ENCODE measurements at places on chromosomes 4 and X.

DNA sequence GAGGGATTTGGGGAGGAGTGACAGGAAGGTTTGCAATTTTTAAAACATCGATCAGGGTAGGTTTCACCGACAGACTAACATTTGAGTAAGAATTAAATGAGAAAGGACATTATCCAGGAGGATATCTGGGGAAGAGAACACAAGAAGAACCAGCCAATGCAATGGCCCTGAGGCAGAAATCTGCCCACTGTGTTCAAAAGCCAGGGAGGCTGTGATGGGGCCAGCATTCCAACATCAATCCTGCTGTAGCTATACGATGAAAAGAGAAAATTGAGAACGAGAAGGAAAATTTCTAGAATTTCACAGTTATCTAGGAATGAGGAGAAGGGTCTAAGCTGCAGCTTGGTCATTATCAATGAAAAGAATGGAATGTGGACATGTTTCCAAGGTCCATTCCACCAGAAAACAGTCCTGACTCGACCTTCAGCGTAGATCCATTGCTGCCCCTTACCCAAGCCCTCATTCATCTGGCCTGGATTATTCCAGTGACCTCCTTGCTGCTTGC, 84.4 kb downstream of the APBB2 start:
- no peak for DNase-seq

DNA sequence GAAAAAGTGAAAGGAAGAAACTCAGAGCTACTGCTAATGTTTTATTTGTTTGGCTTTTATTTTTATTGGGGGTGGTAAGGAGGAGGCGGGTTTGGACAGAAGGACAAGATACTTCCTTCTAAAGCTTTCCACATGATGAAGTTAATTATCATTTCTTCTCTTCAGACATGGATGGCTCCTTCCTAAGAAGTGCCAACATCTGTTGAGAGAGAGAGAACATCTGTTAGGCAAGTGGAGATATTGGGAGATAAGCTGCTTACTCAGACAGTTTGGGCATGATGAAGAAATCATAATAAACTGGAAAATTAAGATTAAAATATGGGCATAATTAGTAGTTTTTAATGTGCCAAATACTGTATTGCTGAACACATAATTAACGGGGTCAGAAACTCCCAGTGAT, 535.7 kb upstream of the INTU start:
- no peak for DNase-seq

DNA sequence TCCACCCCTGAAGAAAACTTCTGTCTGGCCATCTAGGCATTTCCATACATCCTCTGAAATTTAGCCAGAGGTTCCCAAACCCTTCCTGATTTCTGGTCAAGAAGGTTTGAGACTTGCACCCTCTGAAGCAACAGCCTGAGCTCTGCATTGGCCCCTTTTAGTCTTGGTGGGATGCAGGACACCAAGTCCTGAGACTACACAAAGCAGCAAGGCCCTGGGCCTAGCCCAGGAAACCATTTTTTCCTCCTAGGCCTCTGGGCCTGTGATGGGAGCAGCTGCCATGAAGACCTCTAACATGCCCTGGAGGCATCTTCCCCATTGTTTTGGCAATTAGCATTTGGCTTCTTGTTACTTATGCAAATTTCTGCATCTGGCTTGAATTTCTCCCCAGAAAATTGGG, 196.6 kb downstream of the IL1RAPL2 start:
- DNase-seq: no peak

DNA sequence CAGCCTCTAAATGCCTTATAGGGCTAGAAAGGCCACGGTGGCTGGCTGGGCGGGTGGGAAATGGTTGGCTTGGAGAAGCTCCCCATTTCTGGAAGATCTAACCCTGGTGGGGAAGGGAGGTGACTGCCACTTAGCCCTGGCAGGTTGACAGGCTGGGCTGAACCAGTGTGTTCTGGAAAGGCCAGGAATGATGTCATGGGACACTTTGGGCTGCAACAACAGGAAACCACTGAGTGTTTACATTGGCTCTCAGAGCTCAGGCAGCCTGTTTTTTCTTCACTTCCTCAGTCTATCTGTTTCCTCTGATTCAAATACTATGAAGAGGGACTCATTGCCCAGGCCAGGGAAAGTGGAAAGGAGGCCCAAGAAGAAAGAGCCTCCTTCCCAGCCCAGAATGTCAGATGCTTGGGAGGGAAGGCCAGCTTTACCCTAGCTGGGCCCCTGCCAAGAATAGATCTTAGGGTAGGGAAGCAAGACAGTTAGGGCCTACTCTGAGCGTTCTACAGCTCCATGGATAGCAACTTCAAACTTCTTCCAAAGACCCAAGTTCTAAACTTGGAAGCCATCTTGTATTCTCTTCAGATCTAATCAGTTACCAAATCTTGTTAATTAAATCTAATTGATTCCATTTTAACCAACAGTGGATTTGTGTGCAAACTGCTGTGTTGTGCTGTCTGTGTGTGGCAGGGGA, 65.8 kb upstream of the MSN start:
- DNase-seq: no peak

- DNase-seq: peak; percentile 18
Observed at GRCh38 chrX:154008521-154008920, 11.2 kb downstream of the IRAK1 start.

DNA sequence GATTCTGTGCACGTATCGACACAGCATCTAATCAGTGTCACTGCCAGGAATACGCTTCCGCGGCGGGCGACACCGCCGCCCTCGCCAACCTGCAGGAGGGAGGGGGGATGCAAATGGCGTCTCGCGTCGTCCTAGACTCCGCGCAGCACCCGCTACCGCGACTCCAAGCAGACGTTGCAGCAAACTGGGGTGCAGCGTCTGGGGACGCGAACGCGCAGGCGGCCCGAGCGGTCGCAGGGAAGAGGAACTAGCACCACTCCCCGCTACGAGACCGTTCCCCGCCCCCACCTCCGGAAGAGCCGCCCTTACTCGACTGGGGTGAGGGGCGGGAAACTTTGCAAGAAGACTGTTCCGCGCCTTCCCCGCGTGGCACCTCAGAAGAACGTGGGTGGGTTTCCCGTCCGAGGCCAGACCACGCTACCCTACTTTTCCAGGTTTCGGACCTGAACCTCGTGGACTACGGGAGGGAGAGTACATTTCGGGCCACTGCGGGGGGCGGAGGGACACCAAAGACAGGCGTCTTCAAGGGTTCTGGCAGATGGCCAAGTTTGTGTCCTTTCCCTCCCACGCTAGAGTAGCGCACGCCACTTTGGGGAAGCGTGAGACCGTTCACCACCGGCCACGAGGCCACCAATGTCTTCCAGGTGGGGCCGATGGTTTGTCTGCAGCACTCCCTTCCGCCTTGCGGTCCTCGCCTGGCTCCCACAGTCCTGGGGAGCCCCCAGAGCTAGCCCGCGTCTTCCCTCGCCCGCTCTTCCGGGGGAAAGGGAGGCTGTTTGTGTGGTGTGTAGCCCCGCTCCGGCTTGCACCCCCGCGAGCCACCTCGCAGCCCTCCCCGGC, 78.0 kb upstream of the BCOR start:
- DNase-seq: peak; percentile 77

DNA sequence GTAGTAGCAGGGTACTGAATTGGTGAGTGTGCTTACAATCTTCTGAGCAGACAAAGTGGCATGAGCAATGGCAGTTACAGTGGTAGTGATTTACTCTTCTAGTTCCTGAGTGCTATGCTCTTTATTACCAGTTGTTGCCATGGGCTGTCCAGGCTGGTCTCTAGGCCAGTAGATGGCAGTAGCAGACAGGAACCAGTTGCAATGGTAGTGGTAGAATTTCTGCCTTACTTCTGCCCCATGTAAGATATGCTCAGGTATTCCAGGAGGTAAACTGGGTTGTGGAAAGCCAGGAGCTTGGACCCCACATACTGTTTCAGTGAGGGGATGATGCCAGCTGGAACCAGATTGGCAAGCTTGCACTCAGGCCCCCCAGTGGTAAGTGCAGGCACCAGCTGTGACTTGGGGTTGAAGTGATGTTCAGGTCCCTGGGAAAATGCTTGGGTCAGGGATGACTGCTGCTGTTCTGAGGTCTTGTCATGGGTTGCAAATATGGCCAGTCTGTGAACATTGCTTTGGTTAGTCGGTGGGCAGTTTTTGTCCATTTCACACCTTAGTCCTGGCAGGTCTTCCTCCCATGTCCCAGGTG, 63.0 kb upstream of the ZXDB start:
- DNase-seq: no peak

DNA sequence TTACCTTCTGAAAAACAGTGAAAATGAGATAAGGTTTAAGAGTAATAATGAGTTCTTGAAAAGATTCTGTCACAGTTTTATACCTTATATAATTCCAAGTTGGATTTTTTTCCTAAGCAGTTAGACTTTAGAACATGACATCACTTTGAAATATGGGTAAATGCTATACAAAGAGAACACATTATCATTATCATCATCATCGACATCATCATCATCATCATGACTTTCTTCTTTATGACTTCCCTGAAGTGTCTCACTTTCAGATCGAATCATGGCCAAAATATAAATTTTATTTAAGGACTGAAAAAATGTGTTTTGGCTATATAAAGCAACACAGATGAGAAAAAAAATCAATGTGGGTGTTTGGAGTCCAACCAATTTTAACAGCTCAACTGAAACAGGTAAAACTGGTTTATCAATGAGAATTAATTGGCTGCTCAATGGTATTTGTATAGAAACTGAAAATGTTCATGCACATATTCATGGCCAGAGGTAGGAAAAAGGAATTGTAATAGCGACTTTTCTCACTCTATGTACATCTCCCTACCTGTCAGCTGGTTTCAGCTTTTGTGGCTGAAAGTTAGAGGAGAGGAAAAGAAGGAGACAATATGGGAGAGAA, 243.1 kb upstream of the GPC4 start:
- DNase-seq: no peak

DNA sequence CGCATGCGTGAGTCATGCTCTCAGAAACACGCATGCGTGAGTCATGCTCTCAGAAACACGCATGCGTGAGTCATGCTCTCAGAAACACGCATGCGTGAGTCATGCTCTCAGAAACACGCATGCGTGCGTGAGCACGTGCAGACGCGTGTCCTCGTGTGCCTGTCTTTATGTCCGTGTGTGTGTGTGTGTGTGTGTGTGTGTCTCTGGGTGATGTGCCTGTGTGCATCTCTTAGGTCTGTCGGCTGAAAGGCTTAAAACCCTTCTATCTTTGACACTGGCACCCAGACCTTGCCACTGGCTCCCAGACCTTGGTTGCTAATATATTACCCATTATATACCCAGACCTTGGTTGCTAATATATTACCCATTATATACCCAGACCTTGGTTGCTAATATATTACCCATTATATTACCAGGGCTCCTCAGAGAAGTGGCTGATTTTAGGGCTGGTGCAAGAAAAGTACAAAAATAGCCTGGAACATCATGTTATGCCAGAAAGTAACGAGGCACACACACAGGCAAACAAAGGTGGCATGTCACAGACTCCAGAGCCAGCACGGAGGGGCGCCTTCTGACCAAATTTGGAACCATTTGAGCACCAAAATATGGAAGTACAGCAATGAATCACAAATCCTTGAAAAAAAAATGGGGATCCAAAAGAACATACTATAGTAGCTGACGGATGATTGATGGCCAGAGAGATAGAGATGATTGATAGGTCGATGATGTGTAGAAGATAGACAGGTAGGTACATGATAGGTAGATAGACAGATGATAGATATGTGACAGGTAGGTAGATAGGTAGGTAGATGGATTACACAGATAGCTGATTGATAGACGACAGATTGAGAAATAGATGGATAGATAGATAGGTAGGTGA, 19.2 kb upstream of the ADRA2C start:
- DNase-seq: no peak

DNA sequence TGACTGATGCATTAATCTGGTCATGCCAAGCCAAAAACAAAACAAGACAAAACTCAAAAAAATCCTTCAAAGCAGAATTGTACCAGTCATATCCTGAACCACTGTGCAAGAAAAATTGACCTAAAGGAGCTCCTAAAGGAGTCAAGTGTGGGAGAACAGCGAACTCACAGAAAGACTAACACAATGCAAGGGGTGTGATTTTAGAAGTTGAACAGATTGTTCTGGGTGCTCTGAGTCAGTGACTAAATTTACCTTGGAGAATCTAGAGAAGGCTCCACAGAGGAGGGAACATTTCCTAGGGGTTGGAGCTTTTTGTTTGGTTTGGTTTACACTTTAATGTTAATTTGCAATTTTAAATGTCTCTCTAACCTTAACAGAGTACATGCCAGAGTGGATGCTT, 48.9 kb upstream of the PHF8 start:
- no peak for DNase-seq

DNA sequence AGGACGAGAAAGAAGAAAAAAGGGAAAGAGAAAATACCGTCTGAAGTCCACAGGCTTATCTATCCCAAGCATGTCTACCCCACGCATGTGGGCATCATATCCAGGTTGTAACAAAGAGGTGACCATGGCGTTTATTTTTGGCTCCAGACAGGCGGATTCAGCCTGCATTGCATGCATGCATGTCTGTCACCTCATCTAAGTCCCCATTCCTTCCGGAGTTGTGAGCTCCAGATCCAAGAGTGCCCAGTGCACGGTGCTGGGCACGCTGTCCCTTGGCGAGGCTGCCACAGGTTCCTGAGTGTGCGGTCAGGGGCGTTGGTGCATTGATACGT, 905 bp upstream of the GALNTL6 start:
- DNase-seq: no peak

GRCh38 chr4:86338521-86338920, 21.3 kb downstream of the MAPK10 start:
- DNase-seq: no peak

DNA sequence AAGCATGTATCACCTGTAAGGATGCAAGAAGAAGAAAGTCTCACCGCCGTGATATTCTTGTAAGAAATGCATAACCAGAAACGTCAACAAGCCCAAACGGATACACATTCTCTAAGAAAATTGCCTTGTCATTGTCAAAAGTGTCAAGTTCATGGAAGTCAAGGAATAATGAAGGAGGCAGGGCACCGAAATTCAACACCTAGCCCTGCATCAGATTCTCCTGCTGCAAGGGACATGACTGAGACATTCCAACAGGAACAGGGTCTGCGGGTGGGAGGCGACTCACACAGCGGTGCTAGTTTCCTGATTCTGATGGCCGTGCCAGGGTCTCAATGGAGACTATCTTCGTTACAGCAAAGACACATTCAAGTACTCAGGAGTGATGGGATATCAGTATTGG, 26.7 kb downstream of the IRF2 start:
- DNase-seq: no peak

DNA sequence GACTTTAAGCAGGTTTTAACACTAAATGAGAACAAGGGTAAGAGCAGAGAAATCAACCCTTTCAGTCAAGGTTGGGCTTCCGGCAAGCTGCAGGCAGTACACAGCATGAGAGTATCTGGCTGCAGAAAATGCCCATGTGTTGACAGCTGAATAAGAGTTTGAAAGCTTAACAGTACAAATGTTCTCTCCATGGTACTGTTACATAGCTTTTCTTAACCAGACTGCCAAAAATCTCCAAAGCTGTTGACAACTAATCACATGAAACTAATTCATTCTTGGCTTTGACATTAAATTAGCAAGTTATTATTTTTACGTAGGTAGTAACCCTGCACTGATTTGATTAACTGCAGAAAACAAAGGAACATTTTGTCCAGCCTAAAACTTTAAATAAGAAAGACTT, 153.5 kb downstream of the SLC10A7 start:
- no peak for DNase-seq

DNA sequence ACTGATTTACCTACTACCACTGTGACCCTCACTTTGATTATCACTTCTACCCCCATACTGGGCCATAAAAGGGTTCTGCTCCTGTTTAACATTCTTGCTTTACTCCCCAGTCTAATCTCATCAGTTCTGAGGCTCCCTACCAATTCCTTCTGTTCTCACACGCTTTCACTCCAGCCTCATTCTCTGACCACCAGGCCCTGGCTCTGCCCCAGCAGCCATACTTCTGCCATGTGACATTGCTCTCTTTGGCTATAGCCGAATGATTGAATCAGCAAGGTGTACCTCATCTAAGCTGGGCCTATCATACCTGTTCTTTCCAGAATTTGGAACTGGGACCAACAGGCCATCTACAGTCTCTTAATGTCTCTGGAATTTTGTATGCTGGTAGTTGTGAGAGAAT, 14.4 kb upstream of the ELF2 start:
- no peak for DNase-seq

All from GM20000 (cell line).